ENCODE measurements at places on chromosomes 7 and 10.

DNA sequence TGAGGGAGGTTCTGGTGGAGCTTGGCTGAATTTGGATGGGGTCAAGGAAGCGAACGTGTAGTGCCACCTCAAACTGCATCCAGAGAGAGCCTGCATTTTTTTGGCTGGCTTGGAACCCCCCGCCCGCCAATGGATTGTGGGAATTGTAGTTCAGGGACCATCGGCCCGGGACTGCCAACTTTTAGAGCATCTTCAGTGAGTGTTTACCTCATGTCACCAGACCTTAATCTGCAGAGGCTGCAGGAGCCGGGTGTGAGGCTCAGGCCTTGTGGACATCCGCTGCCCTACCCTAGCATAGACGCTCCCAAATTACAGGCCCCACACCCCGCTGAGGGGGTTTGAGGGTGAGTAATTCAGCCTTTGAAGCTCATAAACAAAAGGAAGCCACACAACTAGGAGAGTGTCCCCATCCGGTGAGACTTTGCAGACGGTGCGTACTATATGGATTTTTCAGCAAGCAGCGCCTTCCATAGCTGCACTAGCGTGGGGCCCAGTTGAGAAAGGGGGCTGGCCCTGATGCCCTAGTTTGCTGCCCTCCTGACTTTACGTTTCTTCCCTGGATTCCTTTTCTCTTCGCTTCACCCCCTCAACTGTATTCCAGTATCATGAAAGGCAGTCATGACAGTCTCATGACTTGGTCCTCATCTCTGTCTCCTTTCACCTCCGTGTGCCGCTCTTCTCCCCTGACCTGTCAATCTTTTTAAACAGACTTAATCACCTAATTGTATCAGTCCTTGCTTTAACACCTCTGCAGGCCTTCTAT is 717 bp downstream of the CNPY4 start:
- peak; percentile 83 for ATAC-seq

DNA sequence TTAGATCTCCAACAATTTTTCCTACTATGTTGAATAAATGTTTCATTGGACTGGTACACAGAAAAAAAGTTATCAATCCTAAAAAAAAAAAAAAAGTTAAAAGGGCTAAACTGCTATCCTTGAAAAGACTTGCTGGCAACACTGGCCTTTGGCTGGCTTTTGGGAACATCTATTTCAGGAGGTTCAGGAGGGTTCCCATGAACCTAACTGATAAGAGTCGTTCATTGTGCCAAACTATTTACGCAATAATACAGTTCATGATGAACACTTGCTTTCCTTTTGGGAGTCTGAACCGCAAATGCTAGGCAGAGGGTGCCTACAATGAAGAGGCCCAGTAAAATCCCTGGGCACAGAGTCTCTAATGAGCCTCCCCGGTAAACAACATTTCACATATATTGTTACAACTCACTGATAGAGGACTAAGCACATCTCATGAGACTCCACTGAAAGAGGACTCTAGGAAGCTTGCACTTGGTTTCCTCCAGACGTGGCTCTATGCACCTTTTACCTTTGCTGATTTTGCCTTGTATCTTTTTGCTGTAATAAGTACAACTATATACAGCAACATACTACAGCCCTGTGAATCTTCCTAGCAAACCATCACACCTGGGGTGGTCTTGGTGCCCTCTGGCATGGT is 45.0 kb downstream of the ZFAND4 start:
- ATAC-seq = no peak

DNA sequence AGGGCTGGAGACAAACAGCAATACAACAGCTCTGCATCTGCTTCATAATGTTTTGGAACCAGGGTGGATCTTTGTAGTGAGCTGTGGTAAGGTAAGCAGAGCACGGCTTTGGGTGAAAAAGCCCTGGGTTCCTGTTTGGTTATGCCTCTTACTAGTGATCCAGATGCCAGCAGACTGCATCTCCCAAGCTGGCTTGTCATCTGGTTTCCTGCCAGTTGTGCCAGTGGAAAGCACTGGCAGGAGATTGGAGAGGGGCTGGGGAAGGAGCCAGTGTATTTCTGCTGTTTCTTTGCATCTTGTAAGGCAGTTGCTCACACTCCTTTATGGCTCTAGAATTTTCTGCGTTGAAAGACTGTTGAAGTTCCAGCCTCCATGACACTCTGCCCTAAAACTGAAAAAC is 137.6 kb downstream of the TSPAN12 start:
- no peak for ATAC-seq

DNA sequence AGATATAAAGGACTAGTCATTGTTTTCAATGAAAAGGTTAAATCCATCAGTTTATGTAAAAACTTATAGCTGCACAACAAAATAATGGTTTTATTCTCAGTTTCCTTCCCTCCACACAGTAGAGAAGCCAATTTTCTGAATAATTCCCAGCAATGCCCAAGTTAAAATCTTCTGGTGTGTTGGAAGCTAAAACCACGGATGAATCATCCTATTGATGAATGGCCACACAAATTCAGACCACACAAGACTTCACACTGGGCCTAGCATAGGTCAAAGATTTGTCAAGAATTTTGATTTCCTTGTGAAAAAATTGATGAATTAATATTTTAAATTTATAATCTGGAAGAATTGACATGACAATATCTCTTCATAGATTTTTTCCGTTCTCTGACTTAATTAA is 617.6 kb downstream of the INHBA start:
- ATAC-seq = peak; percentile 63

DNA sequence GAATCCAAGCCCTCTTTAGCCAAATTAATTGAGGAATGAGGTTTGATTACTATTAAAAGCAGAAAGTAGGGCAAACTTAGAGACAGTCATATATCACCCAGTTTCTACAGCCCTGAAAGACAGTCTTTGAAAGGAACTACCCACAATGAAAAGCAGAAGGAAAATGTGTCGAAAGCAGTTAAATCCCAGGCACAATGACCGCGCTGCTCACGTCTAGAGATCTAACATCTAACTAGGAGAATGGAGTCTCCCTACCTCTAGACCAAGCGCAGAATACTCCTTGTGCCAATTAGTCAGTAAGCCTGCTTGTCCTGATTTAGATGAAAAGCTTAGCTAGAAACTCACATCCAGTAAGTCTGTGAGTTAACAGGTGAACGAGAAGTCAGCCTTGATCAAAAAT is 350.0 kb downstream of the FGFR2 start:
- no peak for ATAC-seq

DNA sequence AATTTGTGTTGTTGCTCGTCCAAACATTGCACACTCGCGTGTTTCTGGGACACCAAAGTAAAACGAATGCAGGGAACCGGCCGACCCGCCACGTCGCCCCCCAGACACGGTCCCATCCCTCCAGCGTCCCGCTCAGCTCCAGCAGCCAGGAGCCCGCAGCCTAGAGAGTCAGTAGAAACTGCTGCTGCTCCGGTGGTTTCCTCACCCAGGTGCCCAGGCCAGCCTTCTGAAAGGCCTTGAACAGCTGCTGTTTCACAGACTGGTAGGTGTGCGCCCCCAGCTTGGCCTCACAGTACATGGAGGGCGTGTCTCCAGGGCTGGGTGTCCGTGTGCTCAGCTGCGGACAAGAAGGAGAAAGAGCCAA is 126.8 kb downstream of the WDR37 start:
- no peak for ATAC-seq

- ATAC-seq = peak; percentile 38
Observed at GRCh38 chr10:114427124-114427852, 23.0 kb upstream of the AFAP1L2 start.

DNA sequence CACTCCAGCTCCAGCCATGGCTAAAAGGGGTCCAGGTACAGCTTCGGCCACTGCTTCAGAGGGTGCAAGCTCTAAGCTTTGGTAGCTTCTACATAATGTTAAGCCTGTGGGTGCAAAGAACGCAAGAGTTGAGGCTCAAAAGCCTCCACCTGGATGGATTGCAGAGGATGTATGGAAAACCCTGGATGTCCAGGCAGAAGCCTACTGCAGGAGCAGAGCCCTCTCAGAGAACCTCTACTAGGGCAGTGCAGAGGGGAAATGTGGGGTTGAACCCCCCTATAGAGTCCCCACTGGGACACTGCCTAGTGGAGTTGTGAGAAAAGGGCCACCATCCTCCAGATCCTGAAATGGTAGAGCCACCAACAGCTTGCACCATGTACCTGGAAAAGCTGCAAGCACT is 10.7 kb upstream of the RNF32 start:
- no peak for ATAC-seq

- no peak for ATAC-seq
Observed at GRCh38 chr10:28328346-28328745, 25.5 kb upstream of the MPP7 start.

DNA sequence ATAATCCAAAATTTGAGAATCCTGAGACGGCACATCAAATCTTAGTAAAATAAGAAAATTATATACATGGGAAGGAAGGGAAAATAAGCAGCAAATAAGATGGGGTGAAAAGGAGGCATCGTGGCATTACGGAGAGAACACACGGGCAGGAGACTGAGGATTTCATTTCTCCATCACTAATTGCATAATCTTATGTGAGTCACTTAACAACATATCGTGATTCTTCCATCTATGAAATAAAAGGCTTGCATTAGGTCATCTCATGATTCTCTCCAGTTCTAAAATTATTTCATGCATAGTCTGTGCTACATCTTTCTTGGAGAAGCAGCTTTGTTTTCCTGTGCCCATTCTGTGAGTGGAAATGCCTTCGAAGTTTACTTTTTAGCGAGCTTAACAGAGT is 288.7 kb downstream of the LRMDA start:
- no peak for ATAC-seq

GRCh38 chr10:59891936-59892335 is 14.4 kb downstream of the CCDC6 start:
- no peak for ATAC-seq

DNA sequence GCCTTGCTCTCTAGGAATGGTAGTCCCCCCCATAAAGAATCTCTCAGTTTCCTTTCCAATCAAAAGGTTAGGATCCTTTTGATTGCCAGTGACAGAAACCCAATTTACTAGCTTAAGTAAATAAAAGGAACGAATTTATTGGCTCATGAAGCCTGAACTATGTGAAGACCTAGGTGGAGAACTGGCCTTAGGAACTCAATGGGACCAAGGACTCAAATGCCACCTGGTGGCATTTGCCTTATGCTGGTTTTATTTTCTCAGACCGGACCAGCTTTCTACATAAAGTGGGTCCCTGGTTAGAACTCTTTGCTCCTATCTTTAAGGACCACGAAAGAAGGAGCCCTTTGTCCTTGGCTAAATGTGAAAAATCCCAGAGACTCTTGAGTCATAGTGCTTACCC is 25.4 kb downstream of the CFTR start:
- ATAC-seq = no peak

DNA sequence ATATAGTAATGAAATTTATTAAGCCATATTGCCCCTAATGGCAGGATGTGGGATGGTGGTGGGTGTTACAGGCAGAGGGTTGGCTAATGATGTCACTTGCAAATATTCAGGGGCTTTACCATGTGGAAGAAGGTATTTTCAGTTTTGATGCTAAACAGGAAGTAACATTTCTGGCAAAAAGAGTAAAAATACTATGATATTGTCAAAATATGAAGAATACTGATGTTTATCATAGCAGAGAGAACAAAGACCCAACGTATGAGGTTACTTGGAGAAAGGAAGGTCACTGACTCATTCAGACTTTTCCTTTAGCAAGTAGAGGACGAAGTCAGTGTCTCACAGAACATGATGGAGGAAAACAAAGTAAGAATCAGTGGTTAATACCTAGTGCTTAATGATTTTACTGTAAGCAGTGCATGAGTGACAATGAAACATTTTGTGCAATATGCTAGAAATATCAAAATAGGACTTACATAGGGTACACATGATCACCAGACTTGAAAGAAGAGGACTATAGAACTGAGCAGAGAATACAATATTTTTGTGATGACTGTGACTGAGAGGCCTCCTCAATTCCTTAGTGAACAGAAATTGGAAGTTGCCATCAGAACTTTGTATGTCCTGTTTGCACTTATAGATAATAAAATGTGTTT is 89.7 kb upstream of the STEAP4 start:
- no peak for ATAC-seq

GRCh38 chr10:70784471-70784870 is 706 bp downstream of the TBATA start:
- no peak for ATAC-seq

DNA sequence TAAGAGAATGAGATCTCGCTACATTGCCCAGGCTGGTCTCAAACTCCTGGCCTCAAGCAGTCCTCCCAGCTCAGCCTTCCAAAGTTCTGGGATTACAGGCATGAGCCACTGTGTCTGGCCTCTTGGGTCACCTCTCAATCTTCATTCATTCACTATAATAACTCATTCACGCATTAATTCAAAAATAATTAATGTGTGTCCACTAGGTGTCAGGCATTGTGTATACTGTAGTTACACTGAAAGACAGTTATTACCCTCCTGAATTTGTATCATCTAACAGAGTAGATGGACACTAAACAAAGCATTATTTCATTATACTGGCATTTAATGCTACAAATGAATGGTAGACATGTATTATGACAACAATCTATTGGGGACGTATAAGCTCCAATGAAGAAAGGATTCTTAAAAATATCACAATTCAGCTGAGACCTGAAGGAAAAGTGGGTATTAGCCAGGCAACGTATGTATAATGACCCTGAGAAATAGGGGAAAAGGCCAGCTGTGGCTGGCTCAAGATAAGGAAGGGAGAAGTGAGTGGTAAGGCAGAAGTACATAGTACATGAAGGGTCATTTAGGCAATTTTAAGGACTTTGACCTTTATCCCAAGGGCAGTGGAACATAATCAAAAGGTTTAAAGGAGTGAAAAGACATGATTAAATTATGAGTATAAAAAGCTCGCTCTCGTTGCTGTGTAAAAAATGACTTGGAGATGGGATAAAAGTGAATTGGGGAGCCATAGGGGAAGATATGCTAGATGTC is 150.7 kb downstream of the BTAF1 start:
- peak; percentile 24 for ATAC-seq

DNA sequence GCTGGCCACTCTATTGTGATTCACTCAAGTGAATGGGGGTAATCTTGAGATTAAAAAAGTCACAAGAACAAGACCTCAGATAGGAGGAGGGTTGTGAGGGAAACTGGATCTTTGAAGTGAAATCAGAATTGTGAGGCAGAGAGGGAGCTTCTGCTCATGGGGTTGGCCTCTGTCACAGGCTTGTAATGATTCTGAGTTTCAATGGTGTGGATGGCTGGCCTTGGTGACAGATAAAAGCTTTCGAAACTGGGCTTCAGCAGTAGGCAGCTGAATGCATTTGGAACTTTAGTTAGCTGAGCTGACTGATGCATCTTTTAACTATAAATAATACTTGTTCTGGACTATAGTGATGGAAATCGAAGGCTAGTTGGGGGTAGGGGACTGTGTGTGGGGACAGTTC is 12.2 kb downstream of the TAS2R60 start:
- no peak for ATAC-seq

- no peak for ATAC-seq
Observed at GRCh38 chr7:20244334-20245120, 27.3 kb upstream of the MACC1 start.

DNA sequence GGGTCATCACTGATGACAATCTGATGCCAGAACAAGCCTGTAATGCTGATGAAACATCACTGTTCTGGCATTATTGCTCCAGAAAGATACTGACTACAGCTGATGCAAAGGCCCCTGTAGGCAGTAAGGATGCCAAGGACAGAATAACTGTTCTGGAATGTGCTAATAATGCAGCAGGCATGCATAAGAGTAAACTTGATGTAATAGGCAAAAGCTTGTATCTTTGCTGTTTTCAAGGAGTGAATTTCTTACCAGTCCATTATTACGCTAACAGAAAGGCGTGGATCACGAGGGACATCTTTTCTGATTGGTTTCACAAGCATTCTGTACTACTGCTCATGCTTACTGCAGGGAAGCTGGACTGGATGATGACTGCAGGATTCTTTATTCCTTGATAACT is 18.7 kb downstream of the LCOR start:
- peak; percentile 94 for ATAC-seq

- ATAC-seq = no peak
Observed at GRCh38 chr7:26334166-26334859, 42.7 kb downstream of the SNX10 start.

- ATAC-seq = no peak
Observed at GRCh38 chr10:24256619-24257107, 47.7 kb downstream of the KIAA1217 start.

All from SK-N-SH treated with all-trans-retinoic acid at 6 μM for 48 hours (cell line).